Activated T-helper 1 cell treated with anti-CD3 and anti-CD28 coated beads, Interleukin-2, amount 50 U/mL, for 16 hours (primary cell): ENCODE measurements at places on chromosomes 13 and 19.

DNA sequence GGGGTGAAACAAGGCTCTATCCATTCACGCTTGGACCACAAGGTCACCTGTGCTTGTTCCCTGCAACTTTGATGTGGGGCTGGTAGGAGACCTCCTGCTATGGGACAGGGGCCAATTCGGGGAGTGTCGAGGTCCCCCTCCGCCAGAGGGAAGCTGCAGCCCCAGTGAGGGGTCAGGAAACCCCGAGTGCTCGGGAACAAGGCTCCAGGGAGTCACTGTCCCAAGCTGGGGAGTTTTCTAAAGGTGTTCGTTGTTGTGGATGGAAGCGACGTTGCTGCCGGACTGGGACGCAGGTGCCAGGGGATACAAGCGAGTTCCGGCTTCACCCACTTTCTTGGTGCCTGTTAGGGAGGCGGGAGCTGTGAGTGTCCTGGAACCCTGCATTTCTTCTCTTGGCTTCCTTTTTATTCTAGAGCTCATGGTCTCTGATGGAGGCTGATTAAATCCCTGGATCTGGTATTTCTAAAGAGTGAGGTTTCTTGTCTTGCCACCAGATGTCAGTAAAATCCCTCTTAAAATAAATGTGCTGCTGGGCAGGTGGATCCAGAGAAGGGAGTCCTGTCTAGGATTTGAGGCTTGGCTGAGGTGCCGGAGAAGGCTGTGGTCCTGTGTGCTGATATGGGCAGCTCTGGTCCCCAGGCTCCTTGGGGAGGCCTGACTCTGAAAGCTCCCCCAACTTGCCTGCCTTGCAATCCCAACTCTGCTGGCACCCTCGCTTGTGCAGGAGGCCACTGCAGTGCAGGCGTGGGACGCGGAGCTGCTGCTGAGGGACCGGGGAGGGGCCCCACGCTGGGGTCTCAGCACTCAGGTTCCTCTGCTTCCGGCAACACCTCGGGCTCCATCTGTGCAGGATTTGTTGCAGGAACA, 153.9 kb downstream of the TEX29 start:
- no peak for DNase-seq

DNA sequence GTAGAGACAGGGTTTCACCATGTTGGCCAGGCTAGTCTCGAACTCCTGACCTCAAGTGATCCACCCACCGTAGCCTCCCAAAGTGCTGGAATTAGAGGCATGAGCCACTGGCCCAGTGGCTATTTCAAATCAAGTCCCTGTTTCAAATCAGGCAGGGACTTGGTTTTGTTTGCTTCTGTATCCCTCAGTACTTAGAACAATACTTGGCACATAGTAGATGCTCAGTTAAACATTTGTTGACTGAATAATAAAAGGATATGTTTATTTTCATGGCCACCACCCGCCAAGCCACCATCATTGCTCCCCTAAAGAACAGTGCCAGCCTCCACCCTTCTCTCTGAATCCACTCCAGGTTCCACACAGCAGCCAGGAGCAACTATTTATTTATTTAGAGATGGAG, 4.2 kb downstream of the RPS28 start:
- DNase-seq: no peak

DNA sequence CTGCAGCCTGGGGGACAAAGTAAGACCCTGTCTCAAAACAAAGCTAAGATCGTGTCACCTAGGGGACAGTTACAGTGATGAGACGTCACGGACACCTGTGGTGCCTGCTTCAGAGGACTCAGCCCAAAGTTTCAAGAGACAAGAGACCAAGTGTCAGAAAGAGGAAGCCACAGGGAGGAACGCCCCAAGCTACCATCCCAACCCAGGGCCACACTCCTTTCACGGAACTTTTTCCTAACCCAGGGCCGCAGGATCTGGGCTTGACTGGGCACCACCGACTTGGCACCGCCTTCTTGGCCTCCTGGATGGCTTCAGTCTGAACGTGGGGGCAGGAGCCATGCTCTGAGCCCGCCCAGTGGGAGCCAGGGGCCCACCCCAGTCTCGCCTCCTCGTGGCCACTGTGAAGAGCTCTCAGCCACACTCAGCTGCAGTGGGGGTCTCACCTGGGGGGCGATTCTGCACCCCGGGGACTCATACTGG, 8.5 kb downstream of the MOB3A start:
- DNase-seq: no peak

DNA sequence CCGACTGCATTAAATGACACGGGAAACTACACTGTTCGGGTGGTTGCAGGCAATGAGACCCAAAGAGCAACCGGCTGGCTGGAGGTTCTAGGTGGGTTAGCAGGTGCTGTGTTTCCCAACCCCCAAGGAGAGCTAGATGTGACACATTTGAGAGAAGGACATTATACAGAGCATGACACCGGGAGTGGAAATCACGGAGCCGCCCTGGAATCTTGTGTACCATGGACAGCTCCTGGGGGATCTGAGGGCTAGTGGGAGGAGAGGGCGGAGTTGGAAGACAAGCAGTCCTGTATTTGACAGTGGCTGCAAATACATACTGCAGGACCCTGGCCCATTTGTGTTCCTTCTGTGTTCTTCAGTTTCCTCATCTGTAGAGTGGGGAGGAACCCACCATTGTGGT, 2.3 kb downstream of the CEACAM18 start:
- no peak for DNase-seq

DNA sequence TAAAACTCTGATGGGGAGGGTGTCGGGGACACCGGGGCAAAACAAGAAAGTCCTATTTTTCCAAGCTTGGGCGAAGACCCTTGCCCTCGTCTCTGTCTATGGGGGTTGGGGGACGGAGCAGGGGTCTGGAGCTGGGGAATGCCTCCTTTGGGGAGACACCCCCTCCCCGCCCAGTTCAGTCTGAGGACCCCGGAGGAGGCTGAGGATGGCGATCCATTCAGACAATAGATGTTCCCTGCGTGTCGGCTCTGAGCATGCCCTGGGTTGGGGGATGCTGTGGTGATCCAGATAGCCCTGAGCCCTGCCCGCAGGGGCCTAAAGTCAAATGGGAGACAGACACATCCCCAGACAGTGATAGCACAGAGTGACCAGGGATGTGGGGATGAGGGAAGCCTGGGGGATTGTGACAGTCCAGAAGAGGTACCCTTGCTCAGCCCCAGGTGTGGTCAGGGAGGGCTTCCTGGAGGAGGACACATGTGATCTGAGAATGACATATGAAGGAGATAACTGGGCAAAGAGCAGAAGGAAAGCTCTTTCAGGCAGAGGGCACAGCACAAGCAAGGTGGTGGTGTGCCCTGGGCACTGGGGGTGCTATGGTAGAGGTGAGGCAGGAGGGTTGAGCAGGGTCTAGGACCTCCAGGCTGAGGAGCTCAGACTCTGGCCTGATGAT, 9.1 kb downstream of the LRFN3 start:
- DNase-seq: no peak

GRCh38 chr13:24230428-24231072, 70.0 kb downstream of the SPATA13 start:
- no peak for DNase-seq

DNA sequence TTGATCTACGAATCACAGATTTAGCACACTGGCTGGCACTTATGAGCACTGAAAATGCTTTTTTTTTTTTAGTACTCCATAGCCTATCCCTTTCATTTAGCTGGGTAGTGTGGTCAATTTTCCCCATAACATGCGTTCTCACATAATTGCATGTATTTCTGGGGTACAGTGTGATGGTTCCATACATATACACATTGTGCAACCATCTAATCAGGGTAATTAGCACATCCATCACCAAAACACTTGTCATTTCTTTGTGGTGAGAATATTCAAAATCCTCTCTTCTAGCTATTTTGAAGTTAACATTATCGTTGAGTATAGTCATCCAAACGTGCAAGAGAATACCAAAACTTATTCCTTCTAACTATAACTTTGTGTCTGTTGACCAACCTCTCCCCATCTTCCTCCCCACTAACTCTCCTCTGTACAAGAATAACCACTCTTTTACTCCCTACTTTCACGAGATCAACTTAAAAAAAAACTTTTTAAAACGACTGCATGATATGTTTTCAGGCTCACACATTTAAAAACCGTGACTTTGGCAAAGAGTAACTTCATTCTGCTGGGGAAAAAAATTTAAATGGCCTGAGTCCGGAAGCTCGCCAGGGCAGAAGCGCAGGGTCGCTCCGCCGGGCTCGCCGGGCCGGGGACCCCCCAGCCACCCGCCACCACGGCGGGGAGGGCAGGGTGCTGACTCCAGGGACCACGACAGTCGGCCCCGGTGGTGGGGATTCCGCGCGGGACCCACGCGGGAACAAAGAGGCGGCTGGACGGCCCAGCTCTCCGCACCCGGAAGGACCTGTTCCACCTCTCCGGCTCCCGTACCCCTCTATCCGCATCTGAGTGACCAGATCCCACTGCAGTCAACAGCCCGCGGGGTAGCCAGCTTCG, 868 bp upstream of the UBAC2 start:
- DNase-seq: no peak
